ENCODE measurements at places on chromosomes 2 and 18.
A peak's percentile ranks its signal among the peaks of the same experiment; 100 is the strongest.

GRCh38 chr2:64988420-64989125, 626 bp upstream of the SLC1A4 start:
- DNase-seq: peak; percentile 47

GRCh38 chr2:176124110-176124946, 1.8 kb downstream of the HOXD9 start:
- DNase-seq: no peak

DNA sequence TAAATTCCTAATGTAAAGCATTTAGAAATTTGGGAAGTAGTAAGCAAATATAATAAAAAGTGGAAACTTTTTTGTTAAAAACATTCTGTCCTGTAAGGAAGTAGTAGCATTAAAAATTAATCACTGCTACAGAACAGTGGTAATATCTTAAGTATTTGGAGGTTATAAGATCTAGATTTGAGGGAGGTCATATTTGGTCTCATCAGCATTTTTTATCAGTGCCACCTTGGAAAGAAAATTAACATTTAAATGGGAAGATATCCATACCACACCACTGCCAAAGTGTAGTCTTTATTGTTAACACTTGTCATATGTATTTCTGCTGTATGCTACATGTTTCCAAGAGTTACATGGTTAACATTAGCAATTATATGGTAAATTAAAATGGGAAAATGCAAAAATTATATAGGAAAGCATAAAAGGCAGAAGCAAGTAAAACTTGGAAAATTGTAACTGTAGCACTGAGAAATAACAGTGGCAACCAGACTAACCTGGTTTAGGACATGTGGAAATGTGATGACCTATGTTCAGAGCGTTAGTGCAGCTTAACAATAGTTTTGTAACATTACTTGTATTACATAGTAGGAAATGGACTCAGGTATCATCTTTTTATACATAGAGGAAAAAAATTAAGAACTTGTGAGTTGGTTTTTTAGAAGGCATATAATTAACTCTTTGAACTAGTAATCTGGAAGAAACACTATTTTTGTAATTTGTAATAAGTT, 47.2 kb downstream of the CLIP4 start:
- DNase-seq: no peak

DNA sequence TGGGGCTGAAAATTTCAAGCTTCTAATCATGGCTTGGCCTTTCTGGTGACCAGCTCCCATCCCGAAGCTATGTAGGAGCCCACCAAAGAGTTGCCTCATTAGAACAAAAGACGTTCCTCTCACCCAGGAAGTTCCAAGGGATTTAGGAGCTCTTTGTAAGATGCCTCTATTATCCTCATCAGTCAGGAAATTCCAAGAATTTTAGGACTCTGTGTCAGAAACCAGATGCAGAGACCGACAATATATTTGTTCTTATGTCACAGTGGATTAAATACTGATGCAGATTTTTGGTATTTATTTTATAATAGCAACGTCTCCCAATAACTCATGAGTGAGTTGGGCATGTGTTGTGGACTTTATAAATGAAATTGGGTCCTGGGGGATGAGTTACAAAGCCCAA, 91.8 kb upstream of the SKOR2 start:
- DNase-seq: no peak

DNA sequence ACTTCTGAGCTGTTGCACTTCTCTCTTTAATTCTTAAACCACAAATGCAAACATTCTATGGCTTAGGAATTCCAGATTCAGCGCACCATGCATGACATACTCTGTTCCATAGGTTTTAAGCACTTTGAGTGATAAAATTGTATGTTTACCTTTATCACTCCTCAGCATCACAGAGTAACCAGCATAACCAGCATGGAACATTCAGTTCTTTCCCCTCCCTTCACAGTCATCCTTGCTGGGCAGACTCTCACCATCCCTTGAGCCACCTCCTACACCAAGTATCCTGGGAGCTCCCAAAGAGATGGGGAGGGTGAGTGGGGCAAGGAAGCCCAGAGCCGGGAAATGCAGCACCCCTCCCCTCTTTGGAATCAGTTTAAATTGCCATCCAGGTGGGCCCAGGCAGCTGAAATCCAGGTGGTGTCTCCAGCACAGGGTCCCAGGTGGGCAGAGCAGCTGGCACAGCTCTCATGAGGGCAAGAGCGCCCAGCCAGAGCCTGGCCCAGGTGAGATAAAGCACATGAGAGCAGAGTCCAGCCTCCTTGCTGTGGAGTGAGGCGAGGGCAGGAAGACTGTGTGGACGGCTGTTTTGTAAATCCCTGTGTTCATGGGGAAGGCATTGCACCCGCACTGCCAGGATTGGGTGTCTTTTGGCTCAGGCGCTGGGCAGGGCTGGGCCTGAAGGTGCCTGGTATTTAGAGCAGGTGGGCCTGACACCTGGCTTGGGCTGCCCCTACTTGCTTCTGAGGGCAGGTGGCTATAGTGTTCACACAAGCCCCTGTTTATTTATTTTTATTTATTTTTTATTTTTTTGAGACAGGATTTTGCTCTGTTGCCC, 36.8 kb downstream of the LAMA3 start:
- DNase-seq: no peak

- DNase-seq: no peak
Observed at GRCh38 chr2:234203135-234203984, 152.9 kb downstream of the SPP2 start.

DNA sequence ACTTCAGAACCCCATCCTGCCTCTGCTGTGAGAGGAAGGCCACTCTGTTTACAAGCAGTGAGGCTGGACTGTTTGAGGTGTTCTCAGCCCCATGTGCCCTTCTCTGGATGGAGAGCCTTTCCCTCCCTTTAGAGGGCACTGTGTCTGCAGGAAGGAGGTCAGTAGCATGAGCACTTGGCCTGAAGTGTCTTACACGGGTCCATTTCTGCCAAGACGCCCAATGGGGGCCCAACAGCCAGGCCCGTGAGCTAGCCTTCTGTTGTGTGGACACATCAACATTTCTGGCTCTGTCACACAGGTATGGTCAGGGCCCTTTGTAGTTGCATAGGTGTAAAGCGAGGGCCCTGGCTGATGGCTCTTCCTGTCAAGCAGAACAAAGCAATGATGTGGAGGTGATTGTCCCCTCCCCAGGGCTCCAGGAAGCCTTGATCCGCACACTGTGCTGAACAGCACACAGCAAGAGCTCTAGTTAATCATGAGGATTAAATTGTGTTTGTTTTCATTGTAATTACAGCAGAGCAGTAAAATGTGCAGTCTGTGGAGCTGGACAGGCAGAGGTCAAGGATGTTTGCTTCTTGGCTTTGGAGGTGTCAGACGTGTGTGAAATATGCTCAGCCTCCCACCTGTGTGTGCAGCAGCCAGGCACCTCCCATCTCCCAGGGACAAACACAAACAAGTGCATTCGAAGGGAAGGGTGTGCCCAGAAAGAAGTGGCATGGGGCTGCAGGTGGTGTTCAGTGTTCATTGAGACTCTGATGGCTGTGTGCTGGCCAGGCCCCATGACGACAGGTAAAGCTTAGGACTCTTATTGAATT, 132.1 kb downstream of the SH3RF3 start:
- DNase-seq: no peak

DNA sequence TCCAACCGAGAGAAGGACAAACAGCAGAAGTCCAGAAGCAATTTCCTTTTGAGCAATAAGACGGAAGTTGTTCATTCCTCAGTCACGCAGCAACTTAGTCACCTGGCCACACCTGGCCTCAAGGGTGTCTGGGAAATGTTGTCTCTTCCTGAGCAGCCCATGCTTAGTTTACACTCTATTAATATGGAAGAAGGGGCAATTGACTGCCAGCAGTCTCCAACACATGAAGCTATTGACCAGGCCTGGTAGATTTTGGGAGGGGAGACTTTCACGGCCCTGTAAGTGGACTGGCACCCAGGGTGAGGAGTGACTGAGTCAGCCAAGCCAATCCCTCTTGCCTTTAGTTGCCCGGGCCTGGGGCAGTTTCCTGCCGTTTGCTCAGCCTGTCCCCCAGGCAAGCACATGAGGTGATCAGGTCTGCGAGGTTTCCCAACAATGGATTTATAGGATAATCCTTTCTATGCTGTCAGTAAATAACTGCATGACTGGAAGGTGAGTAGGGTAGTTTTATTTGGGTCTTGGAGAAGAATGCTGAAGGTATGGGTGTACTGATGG, 43.8 kb upstream of the PPP4R1 start:
- DNase-seq: no peak

DNA sequence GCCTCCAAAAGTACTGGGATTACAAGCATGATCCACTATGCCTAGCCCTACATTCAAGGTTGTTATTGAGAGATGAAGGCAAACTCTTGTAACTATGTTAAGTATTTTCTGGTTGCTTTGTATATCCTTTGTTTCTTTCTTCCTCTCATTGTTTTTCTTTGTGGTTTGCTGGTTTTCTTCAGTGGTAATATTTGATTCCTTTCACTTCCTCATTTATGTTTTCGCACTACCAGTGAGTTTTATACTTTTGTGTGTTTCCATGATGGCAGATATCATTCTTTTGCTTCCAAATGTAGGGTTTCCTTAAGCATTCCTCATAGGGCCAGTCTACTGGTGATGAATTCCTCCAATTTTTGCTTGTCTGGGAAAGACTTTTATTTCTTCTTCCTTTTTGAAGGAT, 90.2 kb downstream of the NCK2 start:
- DNase-seq: no peak

DNA sequence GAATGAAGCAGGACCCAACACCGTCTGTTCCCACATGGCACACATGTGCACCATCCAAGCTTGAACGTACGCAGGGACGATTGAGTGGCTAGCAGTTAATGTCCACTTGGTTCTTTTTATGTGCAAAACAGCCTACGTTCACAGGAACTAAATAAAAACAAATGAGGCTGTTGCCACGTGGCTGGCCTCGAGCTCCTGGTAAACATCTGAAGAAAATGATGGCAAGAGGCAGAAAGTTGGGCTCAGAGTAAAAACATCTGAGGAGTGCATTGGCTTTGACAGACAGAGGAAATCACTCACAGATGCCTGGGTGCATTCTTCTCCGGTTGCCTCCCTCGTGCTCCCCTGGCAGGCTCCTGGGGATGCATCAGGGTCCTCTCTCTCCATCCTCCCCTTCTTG, 177.9 kb downstream of the NRP2 start:
- no peak for DNase-seq

DNA sequence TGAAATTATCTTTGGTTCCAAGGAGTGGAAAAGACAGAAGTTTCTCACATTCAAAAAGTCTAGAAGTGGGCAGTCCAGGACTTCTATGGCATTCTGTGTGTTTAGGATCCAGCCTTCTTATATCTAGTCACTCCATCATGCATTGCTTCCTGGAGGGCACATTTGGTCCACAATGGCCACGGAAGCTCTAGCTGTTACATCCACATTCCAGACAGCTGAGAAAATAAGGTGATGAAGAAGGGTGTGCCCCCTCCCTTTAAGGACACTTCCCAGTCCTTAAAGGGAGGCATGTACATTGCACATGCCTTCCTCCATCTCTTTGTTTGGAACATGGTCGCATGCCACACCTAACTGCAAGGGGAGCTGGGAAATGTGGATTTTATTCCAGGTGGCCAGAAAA, 59.9 kb upstream of the BZW1 start:
- no peak for DNase-seq

GRCh38 chr2:42859006-42859552, 66.7 kb upstream of the HAAO start:
- peak; percentile 29 for DNase-seq

DNA sequence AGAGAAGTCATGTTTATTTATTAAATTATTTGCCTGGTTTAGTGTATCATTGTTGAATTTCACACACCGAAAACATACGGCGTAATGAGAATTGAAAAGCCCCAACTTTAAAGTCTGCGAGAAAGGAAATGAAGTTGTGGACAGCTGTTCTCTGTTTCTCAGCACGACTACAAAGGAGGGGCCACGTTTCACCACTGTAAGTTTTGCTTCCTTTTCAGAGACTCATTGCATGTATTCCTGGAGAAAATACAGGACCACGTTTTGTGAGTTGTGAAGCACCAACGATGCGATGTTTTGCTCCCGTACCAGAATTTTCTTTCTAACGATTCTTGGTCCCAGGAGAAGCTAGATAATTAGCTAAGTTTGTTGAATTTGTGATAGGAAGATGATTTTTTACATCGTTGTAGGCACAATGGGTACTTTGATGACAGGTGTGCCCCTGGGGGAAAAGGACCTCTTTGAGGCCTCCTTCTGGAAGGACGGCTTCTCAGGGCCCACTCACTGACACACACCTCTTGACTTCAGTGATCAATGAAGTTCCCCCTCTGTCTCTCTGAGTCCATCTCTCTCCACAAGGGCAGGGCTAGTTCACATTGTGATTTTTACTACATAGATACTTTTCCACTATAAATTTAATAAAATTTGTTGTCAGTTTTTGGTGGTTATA, 23.7 kb upstream of the ACKR3 start:
- no peak for DNase-seq

DNA sequence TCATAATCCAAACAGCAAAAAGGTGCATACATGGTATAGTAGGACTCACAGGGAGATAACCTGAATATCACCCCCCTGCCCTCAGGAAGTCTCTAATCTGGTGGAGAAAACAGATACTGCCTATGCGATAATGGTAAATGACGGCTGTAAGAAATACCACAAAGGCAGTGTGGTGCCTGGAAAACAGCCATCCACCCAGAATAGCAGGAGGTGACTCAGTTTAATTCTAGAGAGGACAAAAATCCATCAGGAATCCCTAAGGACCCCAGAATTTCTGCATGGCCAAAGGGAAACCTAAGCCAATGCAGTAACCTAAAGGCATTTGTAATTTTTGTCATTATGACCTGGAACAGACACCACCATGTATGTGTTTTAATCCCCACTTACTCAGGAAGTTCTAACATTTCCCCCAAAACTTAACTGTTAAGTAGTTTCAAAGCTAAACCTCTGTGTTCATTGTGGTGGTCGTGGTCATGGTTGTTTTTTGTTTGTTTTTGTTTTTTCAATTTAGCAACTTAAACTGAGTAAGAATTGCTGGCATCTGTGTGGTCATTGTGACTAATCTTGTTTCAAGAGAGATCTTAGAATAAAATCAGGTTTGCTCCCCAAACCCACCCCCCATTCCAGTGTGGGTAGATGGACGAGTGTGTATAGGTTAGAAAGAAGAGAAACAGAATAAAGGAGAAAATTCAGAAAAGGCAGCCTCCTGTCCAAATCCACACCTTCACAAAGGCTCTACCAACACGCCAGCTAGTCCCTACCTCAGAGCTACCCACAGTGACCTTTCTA, 121.5 kb upstream of the CDCA7 start:
- no peak for DNase-seq

- no peak for DNase-seq
Observed at GRCh38 chr2:85259879-85260278, 67.9 kb downstream of the TGOLN2 start.

- DNase-seq: no peak
Observed at GRCh38 chr18:74454279-74454751, 2.8 kb downstream of the DIPK1C start.

- DNase-seq: no peak
Observed at GRCh38 chr2:239951129-239951734, 73.9 kb downstream of the NDUFA10 start.

All from CD4-positive, alpha-beta T cell treated with Interferon gamma for 1 hour (primary cell).